Neural crest cell (in vitro differentiated cells): ENCODE measurements at places on chromosomes 7 and 10. TPM values are rescaled to one million over a fixed set of nuclear protein-coding genes. Genes with fewer than 3 reads are reported as not detected.

- no peak for DNase-seq
Observed at GRCh38 chr10:71684356-71685173, 35.0 kb downstream of the C10orf105 start.

GRCh38 chr7:43753271-43753810, 5.1 kb upstream of the BLVRA start:
- DNase-seq, result no peak

GRCh38 chr7:139749545-139749944, 28.3 kb downstream of the HIPK2 start:
- DNase-seq, result no peak

DNA sequence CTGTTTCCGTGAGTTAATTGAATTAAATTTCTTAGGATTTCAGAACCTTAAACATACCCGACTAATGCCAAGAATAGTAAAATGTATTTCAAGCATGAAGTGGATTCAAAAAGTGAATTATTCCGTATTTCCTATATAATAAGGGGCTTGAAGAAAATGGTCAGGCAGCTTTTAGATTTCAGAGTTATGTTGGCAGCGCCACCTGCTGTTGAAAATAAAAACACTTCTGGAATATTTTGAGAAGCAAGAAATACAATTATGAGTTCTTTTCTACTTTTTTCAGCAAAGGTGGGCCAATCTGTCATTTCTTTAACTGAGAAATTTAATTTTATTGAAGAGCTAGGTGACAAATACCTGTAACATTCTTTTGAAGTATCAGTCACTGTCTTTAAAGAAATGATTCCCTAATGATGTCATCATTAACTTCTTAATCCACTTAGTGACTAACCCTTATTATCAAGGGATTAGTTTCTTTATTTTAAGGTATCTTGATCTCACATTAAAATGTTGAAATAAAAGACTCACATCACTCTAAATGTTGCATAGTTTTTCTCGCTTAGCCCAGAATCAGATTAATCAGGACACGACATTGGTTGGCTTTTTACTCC, 36.6 kb upstream of the AGR3 start:
- DNase-seq, result peak; percentile 57

GRCh38 chr7:22137466-22137865, 191.8 kb upstream of the CDCA7L start:
- DNase-seq, result no peak

DNA sequence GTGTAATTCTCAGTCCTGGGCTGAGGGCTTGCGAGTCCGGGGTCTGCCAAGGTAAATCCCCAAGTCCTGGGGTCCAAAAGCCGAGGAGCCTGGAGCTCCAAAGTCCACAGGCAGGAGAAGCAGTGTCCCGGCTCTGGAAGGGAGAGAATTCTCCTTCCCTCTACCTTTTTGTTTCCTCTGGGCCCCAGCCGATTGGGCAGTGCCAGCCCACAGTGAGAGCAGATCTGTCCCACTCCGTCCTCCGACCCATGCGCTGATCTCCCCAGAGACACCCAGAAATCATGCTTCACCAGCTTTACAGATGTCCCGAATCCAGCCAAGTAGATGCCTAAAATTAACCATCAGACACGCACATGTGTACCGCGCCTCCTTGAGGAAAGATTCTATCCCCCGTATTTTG, 8.1 kb upstream of the VIPR2 start:
- DNase-seq, result no peak

- no peak for DNase-seq
Observed at GRCh38 chr10:103072276-103072675, 120.8 kb downstream of the NT5C2 start.

GRCh38 chr7:55274156-55274555, 91.0 kb upstream of the LANCL2 start:
- no peak for DNase-seq

GRCh38 chr10:1536341-1536740, 201.0 kb downstream of the ADARB2 start:
- DNase-seq, result no peak

Gene BTRC
- total RNA-seq, result 35.5 and 37.0 TPM in 2 replicates

Gene SHH
- not detected in 2 replicates for total RNA-seq
